ENCODE measurements at places on chromosomes 5 and 9.

- DNase-seq = no peak
These were observed 189.1 kb downstream of the ADGRV1 start for GRCh38 chr5:90747693-90748092.

DNA sequence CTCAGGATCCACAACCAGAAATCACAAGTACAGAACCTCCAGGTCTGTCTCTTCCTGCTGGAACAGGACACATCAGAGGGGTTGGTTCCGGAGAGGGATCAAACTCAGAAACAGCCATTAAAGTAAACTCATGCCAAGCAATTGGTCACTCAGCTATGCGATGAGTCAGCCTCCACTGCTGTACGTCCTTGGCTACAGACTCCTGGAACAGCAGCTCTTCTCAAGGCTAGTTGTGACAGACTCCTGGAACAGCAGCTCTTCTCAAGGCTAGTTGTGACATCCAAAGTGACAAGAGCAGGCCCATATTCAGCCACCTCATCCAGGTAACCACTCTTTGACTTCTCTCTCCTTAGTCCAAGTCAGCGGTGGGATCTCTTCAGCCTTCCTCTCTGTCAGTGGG, at the start of gene SPINK13:
SPINK13 (plus strand) TSS at position 229 of the 400 bp plus-strand sequence. CDS start 1,279 bp downstream, outside the sequence.
- DNase-seq = no peak

GRCh38 chr9:135878528-135879236, 28.7 kb downstream of the CAMSAP1 start:
- no peak for DNase-seq

GRCh38 chr5:78527054-78527859, 121.3 kb downstream of the LHFPL2 start:
- DNase-seq = no peak

DNA sequence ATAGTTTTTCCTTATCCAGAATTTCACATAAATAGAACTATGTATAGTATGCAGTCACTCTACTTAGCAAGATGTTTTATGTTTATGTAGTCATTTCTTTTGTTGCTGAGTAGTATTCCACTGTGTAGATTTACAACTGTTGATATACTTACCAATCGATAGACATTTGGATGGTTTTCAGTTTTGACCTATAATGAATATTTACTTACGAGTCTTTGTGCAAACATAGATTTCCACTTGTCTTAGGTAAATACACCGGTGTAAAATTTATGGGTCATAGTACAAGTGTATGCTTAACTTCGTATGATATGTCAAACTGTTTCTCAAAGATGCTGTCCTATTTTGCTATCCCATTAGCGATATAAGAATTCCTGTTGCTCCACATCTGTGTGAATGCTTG, 19.7 kb upstream of the OR2K2 start:
- no peak for DNase-seq

DNA sequence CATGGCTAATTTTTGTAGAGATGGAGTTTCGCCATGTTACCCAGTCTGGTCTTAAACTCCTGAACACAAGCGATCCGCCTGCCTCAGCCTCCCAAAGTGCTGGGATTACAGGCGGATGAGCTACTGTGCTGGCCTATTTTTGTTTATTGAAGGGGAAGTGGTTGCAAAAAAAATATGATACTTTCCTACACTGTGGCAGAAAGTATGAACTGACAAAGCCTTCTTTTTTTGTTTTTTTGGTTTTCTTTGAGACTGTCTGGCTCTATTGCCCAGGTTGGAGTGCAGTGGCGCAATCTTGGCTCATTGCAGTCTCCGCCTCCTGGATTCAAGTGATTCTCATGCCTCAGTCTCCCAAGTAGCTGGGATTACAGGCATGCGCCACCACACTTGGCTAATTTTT, 50.9 kb downstream of the OSTF1 start:
- no peak for DNase-seq

GRCh38 chr5:148825716-148826052, 727 bp upstream of the ADRB2 start:
- DNase-seq = no peak

DNA sequence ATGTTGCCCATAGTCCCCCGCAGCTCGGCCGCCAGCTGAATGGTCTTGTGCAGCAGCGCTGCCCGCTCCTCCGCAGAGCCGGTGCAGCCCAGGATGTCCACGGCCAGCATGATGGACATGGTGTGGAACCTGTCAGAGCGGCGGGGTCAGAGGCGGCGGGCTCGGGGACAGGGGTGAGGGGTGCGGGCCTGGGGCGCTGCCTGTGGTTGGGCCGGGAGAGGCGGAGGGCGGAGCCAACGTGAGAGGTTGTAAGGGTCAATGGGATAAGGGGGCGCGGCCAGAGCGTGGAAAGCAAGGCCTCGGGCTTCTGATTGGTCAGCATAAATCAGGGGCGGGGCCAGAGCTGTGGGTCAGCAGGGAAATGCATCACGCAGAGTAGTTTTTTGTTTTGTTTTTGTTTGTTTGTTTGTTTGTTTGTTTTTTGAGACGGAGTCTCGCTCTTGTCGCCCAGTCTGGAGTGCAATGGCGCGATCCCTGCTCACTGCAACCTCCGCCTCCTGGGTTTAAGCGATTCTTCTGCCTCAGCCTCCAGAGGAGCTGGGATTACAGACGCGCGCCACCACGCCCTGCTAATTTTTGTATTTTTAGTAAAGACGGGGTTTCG, 6.8 kb upstream of the TOR2A start:
- DNase-seq = peak; percentile 96

DNA sequence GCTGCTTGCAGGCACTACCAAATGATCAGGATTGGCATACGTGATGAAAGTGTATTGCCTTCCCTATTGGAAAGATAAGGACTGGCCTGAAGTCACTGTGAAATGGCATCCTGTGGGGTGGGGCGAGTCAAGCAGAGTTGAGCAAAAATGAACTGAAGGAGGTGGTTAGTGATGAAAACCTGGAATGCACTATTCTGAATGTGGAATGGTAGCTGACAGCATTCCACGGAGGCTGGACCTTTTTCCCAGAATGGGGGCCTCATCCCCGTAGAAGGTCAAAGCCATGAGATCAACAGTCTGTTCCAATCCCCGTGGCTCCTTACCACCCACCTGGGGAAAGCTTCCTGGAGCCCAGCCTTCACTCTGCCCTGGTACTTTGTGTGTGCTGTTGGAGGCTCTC, 37.7 kb downstream of the ASS1 start:
- no peak for DNase-seq

GRCh38 chr5:78649211-78649695, 681 bp upstream of the LHFPL2 start:
- DNase-seq = no peak

- DNase-seq = no peak
These were observed 260.6 kb downstream of the PSAT1 start for GRCh38 chr9:78557540-78557939.

DNA sequence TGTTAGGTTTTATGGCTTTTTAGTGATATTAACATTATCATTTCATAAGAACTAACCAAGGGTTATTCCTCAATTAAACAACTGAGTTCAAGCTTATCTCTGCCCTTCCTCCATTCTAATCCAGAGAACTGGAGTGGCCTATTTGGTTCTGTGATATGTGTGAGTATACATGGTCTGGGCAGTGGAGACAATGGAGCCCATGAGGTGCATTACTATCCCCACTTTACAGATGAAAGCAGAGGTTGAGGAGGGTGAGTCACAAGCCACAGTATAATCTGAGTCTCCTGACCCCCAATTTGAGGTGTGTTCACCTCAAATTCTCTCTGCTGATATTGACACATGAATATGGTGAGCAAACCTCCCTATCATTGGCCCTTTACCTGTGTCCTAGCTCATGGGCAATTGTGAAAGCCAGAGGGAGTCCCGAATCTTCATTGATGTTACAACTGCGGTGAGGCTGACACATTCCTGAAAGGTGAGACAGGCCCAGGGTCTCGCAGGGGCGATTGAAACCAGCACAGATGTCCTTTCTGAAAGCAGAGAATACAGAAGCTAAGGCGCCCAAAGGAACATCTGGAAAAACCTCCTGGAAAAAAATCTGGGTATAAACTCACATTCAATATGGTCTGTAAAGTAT, 217.2 kb downstream of the TARS1 start:
- no peak for DNase-seq

DNA sequence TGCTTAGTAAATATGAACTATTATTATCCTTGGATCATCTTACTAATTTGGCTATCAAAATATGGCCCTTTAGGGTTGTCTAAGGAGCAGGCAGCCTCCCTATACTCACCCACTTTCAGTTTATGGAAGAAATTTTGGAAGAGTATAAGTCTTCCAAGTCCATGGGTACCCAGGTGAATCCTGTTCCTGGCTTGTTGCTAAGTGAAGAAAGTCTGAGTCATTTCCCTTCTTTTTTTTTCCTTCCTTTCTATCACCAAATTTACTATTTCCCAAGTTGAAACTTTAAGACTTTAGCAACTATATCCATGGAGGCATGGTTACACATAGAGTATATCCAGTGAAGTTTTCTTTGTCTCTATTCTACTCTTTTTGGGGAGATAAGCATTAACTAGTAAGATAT, 184.0 kb upstream of the ACTBL2 start:
- no peak for DNase-seq

GRCh38 chr9:85667374-85667773, 74.4 kb downstream of the AGTPBP1 start:
- DNase-seq = no peak
